ENCODE measurements at places on chromosomes 7 and 10. TPM values are rescaled to one million over a fixed set of nuclear protein-coding genes. Genes with fewer than 3 reads are reported as not detected.

RARRES2 gene
- total RNA-seq = 852 TPM

PNLIPRP1 gene
- total RNA-seq = 2.5 TPM

SP4 gene
- 1.2 TPM for total RNA-seq

TUBB8 gene
- not detected for total RNA-seq

DNA sequence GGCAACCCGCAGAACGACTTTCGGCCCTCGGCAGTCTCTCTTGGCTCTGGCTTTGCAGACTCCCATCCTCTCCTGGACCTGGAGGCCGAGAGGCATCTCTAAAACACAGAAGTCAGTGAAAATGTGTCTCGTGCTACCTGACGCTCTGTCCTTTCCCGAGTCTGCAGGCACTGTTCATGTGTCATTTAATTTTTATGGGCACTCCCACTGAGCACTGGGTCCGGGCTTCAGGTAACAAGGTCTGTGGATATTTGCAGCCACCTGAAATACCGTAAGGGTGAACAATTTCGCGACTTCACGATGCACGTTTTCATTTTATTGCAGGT, 96.8 kb downstream of the GLRX3 start:
- DNase-seq = peak; percentile 30

- no peak for DNase-seq
Observed at GRCh38 chr7:127258111-127258510, 5.4 kb upstream of the GRM8 start.

GRCh38 chr10:664301-664700, 25.2 kb downstream of the DIP2C start:
- DNase-seq = no peak

DNA sequence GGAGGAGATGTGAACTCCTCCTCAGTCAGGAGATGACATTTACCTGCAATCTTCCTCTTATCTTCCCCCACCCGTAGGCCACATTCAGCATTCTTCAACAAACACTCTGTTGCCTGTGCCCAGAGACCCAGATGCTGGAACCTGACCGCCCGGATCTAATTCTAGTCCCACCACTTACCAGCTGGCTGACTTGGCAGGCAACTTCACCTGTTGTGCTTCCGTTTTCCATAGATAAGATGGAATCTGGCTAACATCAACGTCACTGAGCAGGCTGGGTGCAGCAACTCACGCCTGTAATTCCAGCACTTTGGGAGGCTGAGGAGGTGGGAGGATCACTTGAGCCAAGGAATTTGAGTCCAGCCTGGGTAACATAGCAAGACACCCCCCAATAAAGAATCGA, 21.3 kb upstream of the FXYD4 start:
- no peak for DNase-seq

DNA sequence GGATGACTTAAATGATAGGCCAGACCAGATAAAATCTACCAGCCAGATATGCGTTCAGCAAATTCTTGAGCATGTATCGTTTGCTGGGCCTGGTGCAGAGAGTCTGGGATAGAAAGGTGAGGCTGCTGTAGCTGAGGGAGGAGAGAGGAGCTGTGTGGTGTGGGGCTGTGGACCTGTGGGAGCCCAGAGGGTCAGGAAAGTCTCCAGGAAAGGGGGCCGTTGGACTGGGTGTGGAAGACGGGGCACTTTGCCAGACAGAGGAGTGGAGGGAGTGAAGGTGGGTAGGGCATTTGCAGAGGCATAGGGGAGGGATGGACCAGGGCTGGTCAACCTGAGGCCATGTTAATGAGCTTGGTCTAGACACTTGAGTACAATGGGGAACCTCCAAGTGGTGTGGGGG, 124.7 kb upstream of the UNC5B start:
- peak; percentile 22 for DNase-seq

DNA sequence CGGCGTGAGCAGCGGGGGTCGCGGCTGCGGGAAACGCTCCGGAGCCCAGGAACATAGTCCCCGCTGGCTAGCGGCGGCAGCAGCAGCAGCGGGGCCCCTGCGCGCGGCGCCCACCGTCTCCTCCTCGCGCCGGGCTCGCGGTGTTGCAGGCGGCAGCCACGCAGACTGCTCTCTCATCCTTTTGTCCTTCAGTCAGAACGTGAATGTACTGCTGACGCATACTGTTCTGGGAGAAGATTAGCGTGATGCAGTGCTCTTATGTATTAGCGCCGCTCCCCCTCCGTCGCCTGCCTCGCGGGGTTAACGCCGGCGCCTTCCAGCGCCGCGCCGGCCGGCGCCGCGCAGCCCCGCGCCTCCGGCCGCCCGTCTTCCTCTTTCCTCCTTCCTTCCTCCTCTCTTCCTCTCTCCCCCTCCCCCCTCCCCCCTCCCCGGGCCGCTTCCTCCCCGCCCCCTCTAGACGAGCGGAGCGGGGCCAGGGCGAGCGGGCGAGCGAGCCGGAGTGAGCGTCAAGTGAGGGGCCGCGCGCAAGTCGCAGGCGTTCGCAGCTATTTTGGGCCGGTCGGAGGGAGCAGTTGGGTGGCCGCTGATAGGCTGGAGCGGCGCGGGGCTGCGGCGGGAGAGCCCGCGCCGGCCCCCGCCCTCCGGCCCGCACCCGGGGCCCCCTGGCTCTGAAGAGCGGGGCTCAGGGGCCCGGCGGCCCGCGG, 816 bp upstream of the LRRC4 start:
- no peak for DNase-seq

- DNase-seq = peak; percentile 26
Observed at GRCh38 chr10:131727560-131727959, 173.2 kb upstream of the PPP2R2D start.

- DNase-seq = no peak
Observed at GRCh38 chr10:27494116-27494805, 9.8 kb upstream of the RAB18 start.

DNA sequence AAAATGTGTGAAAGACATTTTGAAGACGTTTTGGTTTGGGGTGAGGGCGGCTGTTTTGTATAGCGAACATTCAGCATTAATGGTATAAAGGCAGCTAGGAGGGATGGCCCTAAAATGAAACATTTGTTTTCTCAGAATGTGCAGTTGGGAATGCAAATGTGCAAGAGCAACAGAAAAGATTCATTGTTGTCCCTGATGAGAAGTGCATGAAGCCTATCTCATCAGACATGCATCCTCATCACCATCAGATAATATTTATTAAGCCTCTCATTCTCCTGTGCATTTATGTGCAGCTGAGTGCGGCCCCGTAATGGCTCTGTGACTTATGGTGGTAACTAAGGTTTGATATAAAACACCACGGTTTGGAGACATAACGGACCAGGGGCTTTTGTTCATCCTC, 199.5 kb downstream of the GFRA1 start:
- DNase-seq = no peak

- no peak for DNase-seq
Observed at GRCh38 chr10:84552478-84552877, 224.1 kb downstream of the CCSER2 start.

DNA sequence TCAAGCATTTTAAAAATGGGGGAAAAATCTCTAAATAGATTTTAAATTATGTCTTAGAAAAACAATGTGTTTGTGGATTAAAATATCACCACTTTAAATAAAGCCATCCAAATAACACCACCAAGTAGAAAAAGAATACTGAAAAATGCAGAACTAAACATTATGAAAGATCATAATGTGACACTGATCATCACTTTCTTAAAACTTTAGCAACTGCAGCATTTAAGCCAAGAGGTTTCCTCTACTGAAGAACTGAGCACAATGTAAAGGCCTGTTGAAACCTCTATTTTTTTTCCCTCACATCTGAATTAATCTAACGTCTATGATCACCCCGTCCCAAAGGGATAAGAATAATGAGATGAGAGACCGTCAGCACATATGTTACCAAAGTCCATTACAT, 18.6 kb downstream of the MINDY3 start:
- no peak for DNase-seq
